ENCODE measurements at places on chromosomes 3 and 15.
A peak's percentile ranks its signal among the peaks of the same experiment; 100 is the strongest.

DNA sequence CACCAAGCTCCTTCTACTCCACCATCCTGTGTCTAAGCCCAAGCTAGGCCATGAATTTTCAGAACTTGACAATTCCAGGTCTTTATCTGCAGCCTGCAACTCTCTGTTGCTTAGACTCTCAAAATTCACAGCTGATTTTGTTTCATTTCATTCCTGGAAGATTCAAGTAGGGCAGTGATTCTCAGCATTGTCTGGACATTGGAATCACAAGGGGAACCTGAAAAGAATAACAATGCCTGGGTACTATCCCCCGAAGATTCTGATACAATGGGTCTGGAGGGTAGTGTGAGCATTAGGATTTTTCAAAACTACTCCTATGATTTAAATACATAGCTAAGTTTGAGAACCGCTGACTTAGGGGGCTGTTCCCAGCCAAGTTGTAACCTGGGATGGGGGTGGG, 534.7 kb upstream of the IL12A start:
- no peak for DNase-seq

- DNase-seq = no peak
Measured at GRCh38 chr15:71248386-71248785, 133.1 kb downstream of the THSD4 start.

DNA sequence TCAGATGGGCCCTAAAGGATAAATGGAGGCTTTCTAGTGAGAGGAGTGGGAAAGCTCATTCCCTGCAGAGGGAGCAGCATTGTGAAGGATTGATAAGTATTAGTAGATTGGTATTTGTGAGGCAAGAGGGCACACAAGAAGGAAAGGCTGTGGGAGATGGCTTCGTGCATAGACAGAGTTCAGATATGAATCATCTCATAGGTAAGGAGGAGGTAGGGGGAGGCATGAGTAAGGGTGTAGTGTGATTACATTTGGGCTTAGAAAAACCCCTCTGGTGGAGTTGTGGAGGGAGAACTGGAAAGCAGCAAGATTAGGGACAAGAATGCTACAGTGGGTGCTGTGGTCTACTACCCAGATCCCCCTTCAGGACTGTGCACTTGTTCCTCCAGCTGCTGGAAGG, 29.6 kb downstream of the ONECUT1 start:
- no peak for DNase-seq

GRCh38 chr3:188978421-188979171, 193.2 kb upstream of the TPRG1 start:
- no peak for DNase-seq

DNA sequence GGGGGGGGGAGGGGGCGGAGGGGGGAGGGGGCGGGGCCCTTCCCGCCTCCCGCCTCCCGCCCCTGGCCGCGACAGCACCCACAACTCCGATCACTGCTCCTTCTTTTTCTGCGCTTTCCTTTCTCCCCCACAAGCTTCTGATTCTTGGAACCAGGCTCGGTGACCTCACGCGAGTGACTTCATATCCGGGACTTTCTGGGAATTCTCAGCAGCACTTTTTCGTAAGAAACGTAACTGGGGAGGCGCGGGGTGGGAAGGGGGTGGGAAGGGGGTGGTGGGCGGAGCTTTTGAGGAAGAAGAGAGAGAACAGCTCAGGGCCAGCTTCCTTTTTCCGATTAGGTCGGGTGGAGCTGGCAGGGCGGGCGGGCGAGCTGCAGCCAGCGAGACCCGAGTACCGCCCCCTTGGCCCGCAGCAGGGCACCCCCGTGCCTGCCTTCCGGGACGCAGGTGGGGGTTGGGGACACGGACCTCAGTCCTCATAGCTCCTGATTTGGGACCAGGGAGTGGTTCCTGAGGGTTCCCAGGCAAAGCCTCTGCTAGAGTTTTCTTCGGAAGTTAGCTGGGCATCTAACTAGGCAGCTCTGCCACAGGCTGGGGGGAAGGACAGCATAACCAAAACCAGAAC, 14.6 kb downstream of the XIRP1 start:
- peak; percentile 97 for DNase-seq

DNA sequence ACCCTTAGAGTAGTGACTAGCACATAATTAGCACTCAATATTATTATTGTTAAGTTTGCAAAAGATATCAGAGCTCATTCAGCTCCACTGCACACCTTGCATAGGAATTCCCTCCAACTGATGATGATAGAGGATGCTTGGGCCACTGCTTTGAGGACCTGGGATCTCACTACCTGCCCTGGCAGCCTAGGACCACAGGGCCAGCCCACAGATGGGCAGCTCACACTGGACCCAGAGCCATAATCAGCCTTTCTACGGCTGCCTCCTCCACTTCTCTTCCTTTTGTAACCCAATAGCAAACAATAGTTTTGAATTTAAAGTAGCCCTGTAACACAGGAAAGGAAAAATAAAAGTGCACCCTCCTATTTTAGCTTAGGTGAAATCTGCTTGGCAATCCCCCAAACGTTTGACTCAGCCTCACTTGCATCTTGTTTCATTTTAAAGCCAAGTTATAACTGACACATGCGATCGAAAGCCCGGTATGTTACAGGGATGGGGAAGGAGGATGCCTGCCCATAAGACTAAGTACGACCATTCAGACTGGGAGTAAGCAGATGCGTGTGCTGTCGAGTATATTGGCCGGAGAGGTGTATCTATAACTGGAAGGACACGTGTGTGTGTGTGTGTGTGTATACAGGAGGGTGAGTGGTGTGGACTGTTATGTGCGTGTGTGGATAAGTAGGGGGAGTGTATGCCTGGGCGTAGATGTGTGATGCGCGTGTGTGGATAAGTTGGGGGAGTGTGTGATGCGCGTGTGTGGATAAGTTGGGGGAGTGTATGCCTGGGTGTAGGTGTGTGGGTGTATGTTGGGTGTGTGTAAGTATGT, 65.9 kb downstream of the CPN2 start:
- peak; percentile 46 for DNase-seq

DNA sequence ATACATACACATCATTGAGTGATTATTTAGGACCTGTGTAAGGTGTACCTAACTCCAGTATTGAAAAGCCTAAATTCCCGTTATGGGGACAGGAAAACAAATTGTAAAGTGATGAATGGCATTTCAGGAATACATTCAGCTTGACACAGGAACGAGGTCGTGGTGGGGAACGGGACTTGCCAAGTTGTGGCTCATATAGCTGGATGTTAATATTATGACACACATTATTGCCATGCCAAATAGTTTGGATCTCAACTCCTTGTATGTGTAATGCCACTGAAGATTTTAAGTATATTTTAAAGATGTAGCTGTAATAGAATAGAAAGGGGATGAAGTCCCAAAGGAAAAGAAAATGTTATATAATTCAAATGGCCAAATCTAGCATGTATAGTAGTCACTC, 227.2 kb upstream of the GOLIM4 start:
- no peak for DNase-seq

DNA sequence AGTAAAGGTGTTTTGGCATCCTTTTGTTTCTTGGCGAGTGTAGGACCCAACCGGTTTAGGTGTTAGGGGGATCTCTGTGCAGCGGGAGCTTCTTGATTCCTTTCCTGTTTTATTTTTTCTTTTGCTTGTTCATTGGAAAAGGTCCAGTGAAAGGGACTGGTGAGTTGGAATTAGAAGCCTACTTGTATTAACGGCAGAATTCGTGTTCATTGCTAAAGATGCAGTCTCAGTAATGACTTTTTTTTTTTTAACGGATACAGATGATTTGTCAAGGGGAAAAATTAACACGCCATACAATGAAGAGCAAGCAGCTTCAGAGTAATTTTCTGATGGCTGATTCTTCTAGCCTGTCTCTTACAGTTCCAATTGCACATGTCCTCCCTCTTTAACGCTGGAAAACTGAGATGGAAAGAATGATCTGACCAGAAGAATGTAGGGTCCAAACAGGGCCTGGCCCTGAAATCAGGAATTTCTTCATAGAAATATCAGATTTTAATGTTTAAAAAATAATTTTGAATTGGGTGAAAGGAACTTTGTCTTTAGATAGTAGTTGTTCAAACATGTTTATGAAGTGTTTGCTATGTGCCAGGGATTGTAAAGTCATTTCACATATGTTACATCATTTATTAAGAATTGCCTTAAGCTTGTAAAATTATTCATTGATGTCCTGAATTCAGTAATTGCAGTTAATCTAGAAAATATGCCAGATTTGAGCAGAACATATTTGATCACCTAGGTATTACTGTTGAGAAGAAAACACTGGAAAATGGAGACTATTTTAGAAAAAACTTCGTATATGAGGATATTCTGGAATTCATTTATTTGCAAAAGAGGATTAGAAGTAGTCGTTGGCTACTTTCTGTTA, 1.4 kb downstream of the MAPK6 start:
- no peak for DNase-seq

- DNase-seq = no peak
Measured at GRCh38 chr15:62986948-62987347, 55.6 kb upstream of the TPM1 start.
